ENCODE measurements at places on chromosomes 13 and 19.

GRCh38 chr13:41107584-41108014, 25.0 kb downstream of the KBTBD6 start:
- DNase-seq, result no peak

DNA sequence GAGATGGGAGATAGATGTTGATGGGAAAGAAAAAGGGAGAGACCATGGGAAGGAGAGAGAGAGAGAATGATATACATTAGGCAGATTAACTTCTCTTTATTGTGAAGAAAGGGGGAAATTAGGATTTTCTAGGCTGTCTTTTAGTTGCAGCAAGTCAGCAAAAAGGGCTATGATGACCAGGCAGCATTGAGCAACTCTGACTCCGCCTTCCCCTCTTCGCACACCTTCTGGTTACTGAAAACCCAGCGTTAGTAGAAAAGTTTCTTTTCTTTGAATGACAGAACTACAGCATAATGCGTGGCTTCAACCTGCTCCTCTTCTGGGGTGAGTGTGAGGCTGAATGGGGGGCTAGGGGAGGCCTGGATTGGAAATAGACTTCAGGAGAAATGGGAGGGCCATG, at the start of gene ADGRE1:
Gene ADGRE1 (plus strand): TSS at position 264 of the 400 bp plus-strand sequence. CDS start 30 bp downstream, at position 294.
- no peak for DNase-seq

GRCh38 chr19:58035863-58036262, 2.0 kb downstream of the ZSCAN1 start:
- no peak for DNase-seq

- peak; percentile 43 for DNase-seq
Observed at GRCh38 chr13:98174307-98174706, 2.8 kb downstream of the RNF113B start.

DNA sequence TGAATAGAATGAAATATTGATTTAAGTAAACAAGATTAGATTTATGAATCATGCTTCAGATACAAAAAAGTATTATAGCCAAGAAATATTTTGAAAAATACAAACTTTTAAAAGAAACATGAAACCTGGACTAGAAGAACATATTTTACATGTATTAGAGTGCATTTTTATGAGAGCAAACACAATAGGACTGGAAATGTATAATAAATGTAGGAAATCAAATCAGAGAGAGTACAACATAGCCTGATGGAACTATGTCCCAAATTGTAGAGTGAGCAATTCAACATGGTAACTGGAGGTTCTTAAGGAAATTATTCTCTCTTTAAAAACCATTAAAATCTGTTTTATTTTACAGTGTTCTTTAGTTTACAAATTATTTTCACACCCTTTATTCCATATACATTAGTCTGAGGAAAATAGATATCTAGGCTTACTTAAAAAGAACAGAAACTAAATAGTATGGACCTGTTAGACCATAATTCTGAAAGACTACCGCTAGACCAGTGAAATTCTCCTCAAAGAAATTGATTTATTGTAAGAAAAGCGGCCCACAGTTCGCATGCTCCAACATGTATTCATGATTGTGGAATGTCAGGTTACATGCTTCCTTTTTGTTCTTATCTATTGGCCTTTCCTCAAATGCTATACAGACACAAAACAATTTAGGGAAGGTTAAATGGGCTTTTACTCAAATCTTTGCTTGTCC, 1526.5 kb upstream of the SLC10A2 start:
- DNase-seq, result no peak

- DNase-seq, result peak; percentile 8
Observed at GRCh38 chr19:53172889-53173288, 14.0 kb upstream of the ZNF347 start.

- no peak for DNase-seq
Observed at GRCh38 chr13:23620613-23621315, 50.6 kb downstream of the TNFRSF19 start.

DNA sequence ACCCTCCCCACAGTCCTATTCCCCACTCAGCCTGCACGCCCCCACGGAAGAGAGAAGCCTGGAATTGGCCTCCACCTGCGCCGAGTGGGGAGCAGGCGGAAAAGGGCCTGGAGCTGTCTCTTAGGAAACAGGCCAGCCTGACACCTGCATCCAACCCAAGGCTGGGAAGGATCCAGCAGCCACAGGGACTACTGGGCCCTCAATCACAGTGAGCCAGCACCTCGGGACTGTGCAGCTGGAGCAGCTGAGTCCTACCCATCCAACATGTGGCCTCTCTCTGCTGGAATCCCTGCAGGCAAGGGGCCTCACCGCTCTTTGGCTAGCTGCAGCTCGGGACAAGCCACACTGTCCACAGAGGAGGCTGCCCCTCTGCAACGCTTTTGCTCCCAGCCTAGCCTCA, 8.3 kb upstream of the EPHX3 start:
- DNase-seq, result no peak

- DNase-seq, result peak; percentile 49
Observed at GRCh38 chr19:8575467-8575997, 1.7 kb downstream of the MYO1F start.

GRCh38 chr19:48807590-48808308, 3.1 kb downstream of the BCAT2 start:
- DNase-seq, result no peak

GRCh38 chr19:3672993-3673392, 27.3 kb downstream of the PIP5K1C start:
- no peak for DNase-seq

DNA sequence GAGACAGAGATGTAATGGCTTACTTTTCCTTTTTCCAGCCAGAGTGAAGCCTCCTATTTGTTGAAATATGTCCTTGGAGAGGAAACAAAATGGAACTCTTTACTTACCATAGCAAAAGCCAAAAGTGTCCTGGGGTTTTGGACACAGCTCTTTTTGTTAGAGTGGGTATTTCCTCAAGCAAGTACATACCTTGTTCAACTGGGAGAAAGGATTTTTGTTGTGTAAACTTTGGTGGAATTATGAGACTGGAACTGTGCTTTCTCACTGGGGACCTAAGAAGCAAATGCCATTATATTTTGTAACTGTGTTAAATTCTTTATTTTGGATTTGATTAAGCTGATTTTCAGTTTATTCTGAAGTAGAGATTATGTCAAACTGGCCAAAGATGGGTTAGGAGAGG, 58.4 kb downstream of the CYSLTR2 start:
- DNase-seq, result no peak

DNA sequence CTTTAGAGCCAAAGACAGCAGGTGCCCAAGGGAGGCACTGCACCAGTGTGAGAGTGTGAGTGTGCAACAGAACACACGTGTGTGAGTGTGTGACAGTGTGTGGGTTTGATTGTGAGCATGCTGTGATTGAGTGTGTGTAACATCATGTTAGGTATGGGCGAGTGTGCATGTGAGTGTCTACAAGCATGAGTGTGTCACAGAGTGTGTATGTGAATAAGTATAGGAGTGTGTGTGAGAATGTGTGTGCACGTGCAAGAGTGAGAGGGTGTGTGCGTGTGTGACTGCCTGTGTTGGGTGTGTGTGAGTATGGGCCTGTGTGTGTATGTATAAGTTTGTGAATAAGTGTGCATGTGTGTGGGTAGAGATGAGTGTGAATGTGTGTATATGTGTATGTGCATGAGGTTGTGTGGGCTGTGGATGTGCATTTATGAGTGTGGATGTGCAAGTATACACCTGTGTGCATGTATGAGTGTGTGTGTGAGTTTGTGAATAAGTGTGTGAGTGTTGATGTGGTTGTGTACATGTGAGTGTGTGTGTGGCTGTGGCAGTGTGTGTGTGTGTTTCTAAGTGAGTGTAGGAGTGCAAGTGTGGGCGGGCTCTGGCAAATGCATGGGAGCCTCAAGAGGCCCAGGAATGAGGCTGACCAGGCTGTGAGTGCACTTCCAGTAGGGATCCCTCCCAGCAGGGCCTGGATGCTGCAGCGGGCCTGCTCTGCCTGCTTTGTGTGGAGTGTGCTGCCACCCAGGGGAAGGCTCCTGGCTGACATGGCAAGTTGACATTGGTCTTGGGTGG, 198.4 kb downstream of the COL4A1 start:
- peak; percentile 88 for DNase-seq

GRCh38 chr13:21663197-21663596, 7.7 kb upstream of the FGF9 start:
- DNase-seq, result no peak

DNA sequence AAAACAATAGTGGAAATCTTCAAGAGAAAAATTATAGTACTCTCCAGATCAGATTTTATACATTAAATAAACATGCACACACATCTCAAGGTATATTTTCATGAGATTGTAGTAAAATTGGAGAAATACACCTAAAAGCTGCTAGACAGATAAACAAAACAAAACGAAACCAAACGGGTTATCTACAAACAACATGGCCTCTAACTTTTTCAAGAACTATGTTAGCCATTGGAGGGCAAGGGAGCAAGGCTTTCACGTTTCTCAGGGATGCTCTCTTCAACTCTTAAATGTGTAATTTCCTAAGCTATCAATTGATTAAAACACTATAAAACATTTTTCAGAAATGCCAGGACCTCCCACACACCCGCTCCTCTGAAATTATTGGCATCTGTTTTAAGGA, 1262.4 kb upstream of the PCDH20 start:
- no peak for DNase-seq

DNA sequence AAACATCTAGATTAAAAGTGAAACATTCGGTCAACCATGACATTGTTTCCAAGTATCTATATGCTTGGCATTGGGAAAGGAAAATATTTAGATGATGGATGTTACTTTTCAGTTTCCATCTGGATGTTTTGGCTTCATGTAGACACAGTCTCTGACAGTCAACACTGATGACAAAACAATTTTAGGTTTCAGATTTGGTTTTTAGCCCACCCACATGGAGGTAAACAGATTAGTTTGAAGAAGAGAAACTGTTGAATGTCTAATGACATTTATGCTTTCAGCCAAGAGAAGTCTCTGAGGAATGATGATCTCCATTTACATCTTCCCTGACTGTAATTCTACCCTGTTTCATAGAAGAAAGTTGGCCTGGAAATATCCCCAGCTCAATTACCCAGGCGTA, 379.1 kb downstream of the SLITRK6 start:
- DNase-seq, result no peak

DNA sequence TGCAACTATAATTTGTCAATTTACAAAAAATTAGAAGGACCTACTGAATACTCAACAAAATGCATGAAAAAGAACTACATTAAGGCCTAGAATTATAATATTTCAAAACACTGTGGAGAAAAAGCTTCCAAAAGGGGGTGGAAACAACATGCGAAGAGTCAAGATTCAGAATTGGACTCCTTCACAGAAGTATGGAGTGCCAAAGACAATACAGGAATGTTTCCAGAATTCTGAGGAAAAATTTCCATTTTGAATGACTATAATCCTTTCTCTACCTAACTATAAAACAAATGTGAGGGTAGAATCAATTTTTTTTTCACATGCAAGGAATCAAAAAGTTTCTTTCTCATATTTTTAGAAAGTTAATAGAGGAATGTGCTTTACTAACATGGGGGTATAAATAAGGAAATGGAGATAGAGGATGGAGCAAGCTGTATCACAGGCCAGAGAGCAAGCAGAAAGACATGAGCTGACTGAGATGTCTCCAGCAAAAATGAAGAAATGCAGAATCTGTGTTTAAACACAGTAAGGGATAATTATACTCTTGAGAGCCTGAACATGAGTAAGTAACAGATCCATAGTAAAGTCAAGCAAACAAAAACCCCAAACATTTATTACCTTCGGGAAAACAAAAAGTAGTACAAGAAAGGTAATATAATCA, 39.5 kb upstream of the SMAD9 start:
- peak; percentile 55 for DNase-seq

- DNase-seq, result peak; percentile 59
Observed at GRCh38 chr19:16470911-16471811, 609 bp downstream of the EPS15L1 start.

DNA sequence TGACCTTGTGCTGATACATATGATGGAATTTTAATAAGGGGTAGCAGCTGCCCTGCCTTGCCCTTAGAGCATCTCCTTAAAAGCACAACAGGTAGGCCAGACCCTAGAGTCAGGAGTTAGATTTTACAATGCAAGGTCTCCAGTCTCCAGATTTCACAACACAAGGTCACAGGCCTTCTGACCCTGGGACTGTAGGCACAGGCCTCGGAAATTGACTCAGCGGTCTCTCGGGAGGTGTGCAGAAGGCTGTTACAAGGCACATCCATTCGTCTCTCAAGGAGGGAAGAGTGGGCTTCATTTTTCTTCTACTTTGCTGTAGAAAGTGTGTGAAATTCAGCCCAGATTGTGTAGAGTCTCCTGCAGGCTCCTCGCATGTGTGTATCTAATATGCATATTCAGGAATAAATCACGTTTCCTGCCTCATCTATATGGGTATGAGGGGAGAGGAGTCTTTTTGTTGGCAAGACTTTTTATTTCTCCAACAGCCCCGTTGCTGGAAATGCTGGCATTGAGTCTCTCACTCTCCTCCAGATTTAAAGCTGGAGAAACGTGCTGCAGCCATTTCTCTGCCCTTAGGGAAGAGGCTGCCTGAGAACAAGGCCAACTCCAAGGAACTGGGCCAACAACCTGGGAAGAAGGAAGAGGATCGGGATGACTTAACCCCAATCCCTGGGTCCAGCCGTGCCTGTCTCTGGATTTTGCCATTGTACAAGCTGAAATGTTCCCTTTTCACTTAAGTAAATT, 24.5 kb downstream of the UQCRFS1 start:
- no peak for DNase-seq

DNA sequence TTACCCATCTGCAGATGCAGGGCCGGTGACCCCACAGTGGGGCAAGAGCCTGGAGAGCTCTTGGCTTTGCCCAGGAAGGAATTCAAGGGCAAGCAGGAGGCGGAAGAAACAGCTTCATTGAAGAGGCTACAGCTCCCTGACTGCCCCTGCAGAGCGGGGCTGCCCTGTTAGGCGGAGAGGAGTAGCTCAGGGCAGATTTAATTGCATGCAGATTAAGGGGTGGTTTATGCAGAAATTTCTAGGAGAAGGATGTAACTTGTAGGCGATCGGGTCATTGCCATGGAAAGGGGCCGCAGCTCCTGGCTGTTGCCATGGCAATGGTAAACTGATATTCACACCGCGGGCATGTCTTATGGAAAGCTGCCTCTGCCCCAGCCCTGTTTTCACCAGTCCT, 94.1 kb downstream of the ATP11A start:
- DNase-seq, result no peak

- no peak for DNase-seq
Observed at GRCh38 chr13:31111136-31111535, 50.6 kb downstream of the HSPH1 start.

- peak; percentile 68 for DNase-seq
Observed at GRCh38 chr13:22091222-22091970, 420.5 kb downstream of the FGF9 start.

GRCh38 chr13:44429311-44429710, 55.7 kb downstream of the SERP2 start:
- no peak for DNase-seq
